ENCODE measurements at places on chromosomes 7 and 10. TPM values are rescaled to one million over a fixed set of nuclear protein-coding genes. Genes with fewer than 3 reads are reported as not detected.

DNA sequence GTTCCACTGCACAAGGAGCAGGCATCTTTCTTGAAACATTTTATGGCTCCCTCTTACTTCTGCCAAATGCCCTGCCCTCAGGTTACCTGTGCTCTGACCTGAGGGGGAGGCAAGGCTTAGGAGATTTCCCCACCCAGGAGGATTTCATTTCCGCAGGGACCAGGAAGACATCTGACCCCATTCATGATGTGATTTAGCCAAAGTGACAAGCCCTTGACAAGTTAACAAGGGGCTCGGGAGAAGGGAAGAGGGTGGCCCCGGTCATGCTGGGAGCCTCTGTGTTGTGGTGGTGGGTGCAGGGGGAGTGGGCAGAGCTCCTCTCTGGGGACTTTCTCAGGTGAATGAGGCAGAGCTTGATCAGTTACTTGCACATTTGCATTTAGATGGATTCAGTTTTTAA is 18.9 kb downstream of the GIMAP5 start:
- H3K27me3 ChIP-seq, result peaks cover 2% of the 10 kb centered on the region
- peaks cover 43% of the 10 kb centered on the region for H3K4me1 ChIP-seq
- peak overlapping the region; percentile 84 for H3K4me3 ChIP-seq
- H3K27ac ChIP-seq, result peak overlapping the region; percentile 97
- DNase-seq, result peak; percentile 76

Gene SUFU
- total RNA-seq, result 8.4 TPM

Gene ERVW-1
- not detected for total RNA-seq

- H3K27me3 ChIP-seq, result no peaks in the 10 kb centered on the region
- no peak overlapping the region for H3K4me3 ChIP-seq
- H3K36me3 ChIP-seq, result peaks cover 60% of the 10 kb centered on the region
- peaks cover 8% of the 10 kb centered on the region for H3K4me1 ChIP-seq
- no peak for DNase-seq
Observed at GRCh38 chr7:99447943-99448342, 9.2 kb downstream of the CPSF4 start.

Gene ARHGAP12
- 3.6 TPM for total RNA-seq

GRCh38 chr7:46178661-46179060 is 257.6 kb upstream of the IGFBP3 start:
- H3K27ac ChIP-seq, result no peak overlapping the region
- no peaks in the 10 kb centered on the region for H3K27me3 ChIP-seq
- no peak overlapping the region for H3K4me3 ChIP-seq
- no peaks in the 10 kb centered on the region for H3K4me1 ChIP-seq
- DNase-seq, result no peak

Gene EN2
- not detected for total RNA-seq

DNA sequence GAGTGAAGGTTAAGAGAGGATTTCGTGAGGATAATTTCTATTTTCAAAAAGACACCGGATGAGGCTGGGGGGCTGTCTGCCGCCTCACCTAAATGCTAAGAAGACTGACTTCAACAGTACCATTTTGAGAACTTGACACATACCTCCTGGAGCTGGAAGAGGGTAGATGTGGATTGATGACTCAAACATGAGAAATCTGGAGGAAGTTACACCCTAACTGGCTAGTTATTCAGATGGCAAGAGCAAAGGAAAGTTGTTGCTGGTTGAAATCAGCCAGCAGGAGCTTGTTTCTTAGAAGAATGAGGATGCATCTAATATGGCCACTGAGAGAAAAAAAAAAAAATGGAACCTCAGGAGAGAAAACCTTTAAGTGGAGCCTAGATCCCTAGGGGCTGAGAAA is 76.2 kb upstream of the KIAA1217 start:
- DNase-seq, result no peak
- no peak overlapping the region for H3K4me3 ChIP-seq
- H3K27me3 ChIP-seq, result no peaks in the 10 kb centered on the region
- no peaks in the 10 kb centered on the region for H3K36me3 ChIP-seq
- no peak overlapping the region for H3K27ac ChIP-seq
- no peaks in the 10 kb centered on the region for H3K4me1 ChIP-seq

DNA sequence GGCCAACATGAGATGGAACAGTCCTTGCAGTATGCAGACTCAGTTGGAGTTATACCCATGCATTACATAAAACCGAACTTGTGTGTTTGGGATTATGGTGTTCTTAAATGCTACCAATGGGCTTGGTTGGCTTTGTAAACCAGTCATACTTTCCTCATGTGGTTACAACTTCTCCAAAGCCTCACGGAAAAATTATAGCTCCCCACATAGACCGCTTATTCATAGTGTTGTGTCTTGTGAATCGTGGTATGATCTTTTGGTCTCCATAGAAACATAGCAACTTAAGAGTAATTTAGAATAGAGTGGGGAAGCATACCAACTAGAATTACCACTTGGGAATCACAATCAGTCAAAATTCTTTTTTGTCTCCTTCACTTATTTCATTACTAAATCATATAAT is 112.3 kb upstream of the FZD1 start:
- no peak overlapping the region for H3K4me3 ChIP-seq
- no peaks in the 10 kb centered on the region for H3K4me1 ChIP-seq
- no peak overlapping the region for H3K27ac ChIP-seq
- H3K27me3 ChIP-seq, result no peaks in the 10 kb centered on the region
- no peak for DNase-seq
- no peaks in the 10 kb centered on the region for H3K36me3 ChIP-seq

GRCh38 chr10:13787015-13787421 is 200.3 kb downstream of the PRPF18 start:
- no peaks in the 10 kb centered on the region for H3K36me3 ChIP-seq
- peak overlapping the region; percentile 91 for H3K27ac ChIP-seq
- H3K27me3 ChIP-seq, result no peaks in the 10 kb centered on the region
- DNase-seq, result peak; percentile 94
- H3K4me3 ChIP-seq, result peak overlapping the region; percentile 71
- H3K4me1 ChIP-seq, result peaks cover 29% of the 10 kb centered on the region

DNA sequence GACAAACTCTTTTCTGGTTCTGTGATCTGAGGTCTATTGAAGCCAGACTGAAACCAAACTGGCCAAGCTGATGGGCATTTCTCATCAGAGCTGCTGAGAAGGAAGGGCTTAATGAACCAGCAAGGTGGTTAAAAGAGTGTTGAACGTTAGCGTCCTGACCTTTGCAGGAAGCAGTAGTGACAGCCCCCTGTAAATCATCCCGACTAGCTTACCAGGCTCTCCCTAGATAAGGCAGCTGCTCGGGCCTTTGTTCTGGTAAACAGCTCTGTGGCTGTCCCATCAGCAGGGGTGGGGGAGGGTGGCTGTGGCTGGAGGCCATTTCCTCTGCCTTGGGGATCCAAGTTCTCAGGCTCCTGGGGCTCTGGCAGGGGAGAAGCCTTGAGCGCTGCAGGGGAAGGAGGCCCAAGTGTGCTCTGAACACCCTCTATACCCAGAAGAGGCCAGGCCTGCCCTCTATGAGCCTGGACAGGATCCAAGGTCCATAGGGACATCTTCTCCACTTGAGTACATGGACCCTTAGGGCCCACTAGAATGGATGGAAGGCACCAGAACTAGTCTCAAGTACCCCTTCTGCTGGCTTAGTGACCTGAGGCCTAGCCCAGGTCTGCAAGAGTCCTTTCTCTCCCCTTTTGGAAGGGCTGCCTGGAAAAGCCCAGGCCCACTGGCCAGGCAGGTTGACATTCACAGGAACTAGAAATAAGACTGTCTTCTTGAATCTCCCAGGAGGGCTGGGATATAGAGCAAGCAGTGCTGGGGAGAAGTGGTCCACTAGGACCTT is 134.6 kb downstream of the ARHGAP22 start:
- peaks cover 1% of the 10 kb centered on the region for H3K27me3 ChIP-seq
- no peak overlapping the region for H3K4me3 ChIP-seq
- no peaks in the 10 kb centered on the region for H3K4me1 ChIP-seq
- no peaks in the 10 kb centered on the region for H3K36me3 ChIP-seq
- no peak overlapping the region for H3K27ac ChIP-seq
- no peak for DNase-seq

DNA sequence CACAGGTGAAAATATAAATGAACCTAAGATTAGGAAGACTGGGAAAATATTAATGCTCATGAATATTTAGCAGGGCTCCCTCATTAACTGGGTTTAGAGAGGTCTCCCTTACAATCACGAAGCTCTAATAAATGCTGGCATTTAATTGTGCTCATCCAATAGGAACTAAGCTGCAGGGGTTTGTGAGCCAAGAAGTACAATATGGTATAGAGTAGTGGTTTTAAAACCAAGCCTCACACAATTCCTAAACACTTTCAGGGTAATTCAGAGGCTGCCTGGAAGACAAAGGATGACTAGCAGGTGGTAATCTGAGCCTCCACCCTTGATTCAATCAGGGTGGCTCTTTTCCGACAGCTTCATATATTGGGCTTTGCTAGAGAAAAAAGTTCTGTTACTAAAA is 103.3 kb downstream of the GPAM start:
- H3K27ac ChIP-seq, result no peak overlapping the region
- H3K27me3 ChIP-seq, result no peaks in the 10 kb centered on the region
- H3K4me3 ChIP-seq, result no peak overlapping the region
- no peaks in the 10 kb centered on the region for H3K4me1 ChIP-seq
- no peaks in the 10 kb centered on the region for H3K36me3 ChIP-seq

Gene STAG3
- 23.7 TPM for total RNA-seq

Gene DLX6
- total RNA-seq, result not detected

- peak overlapping the region; percentile 97 for H3K4me3 ChIP-seq
- H3K4me1 ChIP-seq, result peaks cover 54% of the 10 kb centered on the region
- H3K27me3 ChIP-seq, result no peaks in the 10 kb centered on the region
- peaks cover 34% of the 10 kb centered on the region for H3K36me3 ChIP-seq
- H3K27ac ChIP-seq, result peak overlapping the region; percentile 85
- no peak for DNase-seq
Observed at GRCh38 chr7:143287339-143287934, 714 bp upstream of the CASP2 start.

Gene SFTPA2
- total RNA-seq, result not detected

Gene EGFR
- total RNA-seq, result not detected

DNA sequence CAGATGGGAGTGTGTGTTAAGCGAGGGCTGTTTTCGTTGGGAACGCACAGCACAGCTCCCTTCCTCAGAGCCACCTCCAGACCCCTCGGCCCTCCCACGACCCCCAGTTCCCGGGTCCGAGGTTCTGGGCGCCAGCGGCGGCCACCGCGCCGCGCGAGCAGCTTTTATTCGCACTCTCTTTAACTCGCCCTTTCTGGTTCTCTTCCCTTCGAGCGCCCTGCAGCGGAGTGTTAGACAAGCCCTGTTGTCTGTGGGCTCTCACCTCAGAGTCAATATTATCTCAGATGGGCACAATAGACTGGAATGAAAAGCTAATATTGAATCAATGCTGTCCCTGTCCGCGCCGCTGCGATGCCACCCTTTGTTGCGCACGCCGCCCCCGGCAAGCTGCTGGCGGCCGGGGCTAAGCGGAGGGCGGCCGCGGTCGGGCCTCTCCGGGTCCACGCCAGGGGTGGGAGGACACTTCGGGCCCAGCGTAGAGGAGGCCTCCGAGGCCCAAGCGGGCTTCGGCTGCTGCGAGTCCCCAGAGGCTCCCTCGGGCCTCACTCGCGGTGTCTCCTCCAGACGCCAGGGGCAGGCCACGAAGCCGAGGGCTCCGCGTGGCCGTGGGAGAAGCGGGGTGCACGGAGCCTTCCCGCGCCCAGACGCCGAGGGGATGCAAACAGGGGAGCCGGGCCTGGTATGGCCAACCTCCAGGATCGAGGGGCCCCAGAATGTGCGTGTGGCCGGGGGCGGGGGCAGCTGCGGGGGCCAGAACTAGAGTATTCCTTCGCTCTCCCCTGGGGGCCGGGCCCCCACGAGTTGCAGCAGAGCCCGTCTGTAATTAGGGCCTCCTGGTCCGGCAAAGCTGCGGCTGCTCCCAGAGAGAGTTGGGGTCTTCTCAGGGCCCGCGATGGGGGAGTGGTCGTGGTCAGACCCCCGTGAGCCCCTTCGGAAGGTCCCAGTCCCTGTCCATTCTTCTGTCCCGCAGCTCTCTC is 7.9 kb upstream of the EMX2 start:
- no peaks in the 10 kb centered on the region for H3K4me1 ChIP-seq

GRCh38 chr7:106029941-106030340 is 66.9 kb downstream of the CDHR3 start:
- H3K27ac ChIP-seq, result no peak overlapping the region
- H3K36me3 ChIP-seq, result no peaks in the 10 kb centered on the region
- peaks cover 21% of the 10 kb centered on the region for H3K27me3 ChIP-seq
- peaks cover 11% of the 10 kb centered on the region for H3K4me1 ChIP-seq
- no peak for DNase-seq

DNA sequence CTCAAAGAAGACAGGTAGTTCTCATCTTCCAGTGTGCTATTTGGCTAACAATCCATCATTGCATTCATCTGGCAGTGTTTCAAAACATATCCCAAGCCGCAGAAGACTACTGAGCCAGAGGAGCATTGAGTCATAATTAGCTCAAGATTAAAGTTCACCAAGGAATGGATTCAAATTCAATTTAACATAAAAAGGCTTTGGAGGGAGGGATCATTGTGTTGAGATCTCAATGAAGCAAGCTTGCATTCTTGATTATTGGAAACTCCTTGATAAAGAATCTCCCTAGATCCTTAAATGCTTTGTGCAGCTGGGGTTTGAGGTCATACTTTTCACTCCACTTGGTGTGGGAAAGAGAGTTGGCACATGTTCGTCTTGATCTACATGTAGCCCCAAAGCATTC is 142.8 kb upstream of the SEMA3A start:
- H3K27me3 ChIP-seq, result no peaks in the 10 kb centered on the region
- no peak for DNase-seq
- H3K36me3 ChIP-seq, result no peaks in the 10 kb centered on the region
